ENCODE measurements at places on chromosomes 4 and X.
A peak's percentile ranks its signal among the peaks of the same experiment; 100 is the strongest.

DNA sequence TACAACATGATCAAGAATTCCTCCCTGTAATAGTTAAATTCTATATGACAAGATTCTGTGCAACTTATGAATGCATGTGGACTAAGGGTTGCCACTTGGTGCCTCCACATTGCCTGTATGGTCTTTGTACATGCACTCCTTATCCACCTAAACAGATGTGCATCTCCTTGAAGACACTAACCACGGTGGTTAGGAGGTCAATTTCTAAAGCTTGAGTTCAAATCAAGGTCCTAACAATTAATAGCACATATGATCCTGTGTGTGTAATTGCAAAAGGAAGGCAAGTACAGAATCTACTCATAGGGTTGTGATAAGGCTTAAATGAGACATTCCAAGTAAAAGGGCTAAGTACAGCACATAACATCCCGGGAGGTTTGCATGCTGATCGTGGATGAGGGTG, 1.5 kb upstream of the IL21 start:
- DNase-seq, result no peak

- DNase-seq, result no peak
Observed at GRCh38 chrX:96407072-96407471, 277.6 kb upstream of the DIAPH2 start.

DNA sequence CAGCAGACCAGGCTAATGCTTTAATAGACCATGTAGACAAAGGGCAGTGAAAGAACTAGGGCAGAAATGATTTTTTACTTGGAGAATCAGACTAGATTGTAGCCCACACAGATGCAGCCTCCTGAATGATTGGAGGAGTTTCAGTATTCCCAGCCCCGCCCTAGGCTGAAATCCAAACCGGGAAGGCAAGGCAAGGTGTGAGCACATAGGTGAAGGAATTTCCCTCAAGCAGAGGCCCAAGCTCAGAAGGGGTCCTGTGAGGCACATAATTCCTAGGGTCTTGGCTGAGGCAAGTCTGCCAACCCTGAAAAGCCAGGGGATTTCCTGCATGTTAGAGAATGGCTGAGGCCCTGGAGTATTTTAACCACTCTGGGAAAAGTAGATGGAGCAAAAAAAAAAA, 56.4 kb upstream of the PAK3 start:
- no peak for DNase-seq

DNA sequence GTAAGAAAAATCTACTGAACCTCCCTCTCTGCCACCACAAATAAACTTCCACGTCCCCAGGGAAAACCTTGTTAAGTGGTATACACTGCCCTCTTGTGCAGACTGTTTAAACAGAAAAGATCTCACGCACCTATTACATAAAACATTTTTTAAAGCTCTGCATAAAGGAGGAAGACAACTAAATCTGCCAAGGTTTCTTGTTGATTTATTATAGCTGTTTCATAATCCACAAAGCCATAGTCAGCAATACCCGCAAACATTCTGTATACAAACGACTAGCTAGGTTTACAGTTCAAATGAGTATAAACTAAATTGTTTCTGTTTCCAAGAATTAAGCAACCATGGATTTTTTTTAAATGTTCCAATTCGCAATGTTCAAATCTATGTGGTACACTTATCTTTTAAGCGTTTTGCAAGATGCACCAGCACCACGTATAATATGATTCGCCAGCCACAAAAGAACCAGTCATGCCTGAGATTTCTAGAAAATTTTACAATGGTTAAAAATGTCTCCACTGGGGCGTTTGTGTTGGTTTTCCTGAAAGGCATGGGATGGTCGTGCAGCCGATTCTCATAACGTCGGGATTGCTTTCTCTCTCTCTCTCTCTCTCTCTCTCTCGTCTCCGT, 164.6 kb downstream of the PRKX start:
- no peak for DNase-seq

GRCh38 chr4:26892480-26893150, 32.0 kb downstream of the STIM2 start:
- no peak for DNase-seq

DNA sequence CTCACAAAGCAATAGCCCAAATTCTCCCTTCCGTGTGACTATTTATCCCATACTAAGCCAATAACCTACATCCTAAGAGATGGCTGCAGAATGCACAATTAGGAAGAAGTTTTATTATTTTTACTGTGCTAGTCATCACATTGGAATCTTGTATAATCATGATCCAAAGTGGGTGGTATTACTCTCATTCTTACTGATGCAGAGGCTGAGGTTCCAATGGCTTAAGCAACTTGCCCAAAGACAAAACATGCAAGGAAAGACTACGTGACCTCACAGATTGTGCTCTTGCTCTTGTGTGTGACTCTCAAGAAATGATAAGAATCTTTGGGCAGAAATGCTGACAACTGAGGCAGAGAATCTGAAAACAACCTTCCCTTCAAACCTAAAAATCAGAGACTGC, 212.2 kb downstream of the LDB2 start:
- no peak for DNase-seq

DNA sequence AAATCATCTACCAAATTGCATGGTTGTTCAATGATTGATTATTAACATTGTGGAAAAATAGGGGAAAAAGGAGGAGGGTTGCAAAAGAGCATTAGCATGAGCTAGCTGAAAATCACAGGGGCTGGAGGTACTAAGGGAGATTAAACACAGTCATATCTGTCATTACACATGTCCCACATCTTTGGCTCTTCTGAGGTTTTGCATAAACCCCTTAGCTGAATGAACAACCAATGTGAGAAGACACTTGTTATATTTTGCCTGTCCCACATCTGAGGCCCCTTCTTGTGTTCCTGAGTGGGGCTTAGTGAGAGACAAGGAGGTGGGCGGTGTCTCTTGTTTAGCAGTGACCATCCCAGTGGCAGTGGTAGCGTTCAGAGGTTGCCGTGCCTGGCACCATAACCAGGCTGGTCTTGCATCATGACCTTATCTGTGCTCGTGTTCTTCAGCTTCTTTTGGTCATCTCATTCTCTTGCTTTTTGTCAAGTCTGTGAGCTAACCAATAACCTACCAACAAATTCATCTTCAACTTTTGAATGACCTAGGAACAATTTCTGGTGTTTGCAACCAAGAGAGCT, 95.6 kb downstream of the MID1IP1 start:
- DNase-seq, result no peak

DNA sequence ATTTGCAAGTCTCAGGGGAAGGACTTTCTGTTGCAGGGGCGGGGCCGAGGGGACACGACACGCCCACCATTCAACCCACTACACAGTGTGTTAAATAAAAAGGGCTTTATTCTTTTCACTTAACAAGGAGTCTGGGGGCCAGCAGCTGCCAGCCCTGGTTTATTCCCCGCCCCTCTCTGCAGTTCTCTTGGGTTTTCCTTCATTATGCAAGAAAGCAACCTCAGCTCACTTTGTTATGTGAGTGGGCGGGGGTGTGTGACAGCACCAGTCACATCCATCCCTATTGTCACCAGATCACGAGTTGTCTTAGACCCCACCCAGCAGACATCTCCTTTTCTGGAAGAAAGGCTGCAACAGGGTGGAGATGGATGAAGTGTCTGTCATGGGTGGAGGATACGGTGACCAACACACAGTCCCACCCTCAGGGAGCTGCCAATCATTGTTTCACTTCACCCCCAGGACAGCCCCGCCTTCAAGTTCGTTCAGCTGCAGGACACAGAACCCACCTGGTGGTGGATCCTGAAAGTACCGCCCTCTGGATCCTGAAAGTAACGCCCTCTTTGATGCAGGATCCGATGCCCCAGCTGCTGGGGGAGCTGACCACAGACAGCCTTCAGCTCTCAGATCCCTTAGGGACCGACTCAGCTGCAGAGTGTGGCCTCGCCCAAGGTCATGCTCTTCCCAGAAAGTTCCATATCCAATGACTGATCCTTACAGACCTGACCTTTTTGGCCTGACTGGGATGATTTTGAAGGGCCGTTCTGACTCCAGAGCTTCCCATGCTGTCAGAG, 79.6 kb downstream of the SMIM20 start:
- DNase-seq, result no peak

- DNase-seq, result no peak
Observed at GRCh38 chr4:153257151-153257620, 52.9 kb downstream of the TRIM2 start.

- no peak for DNase-seq
Observed at GRCh38 chrX:130005089-130005807, 22.8 kb downstream of the BCORL1 start.

- no peak for DNase-seq
Observed at GRCh38 chr4:39825741-39826231, 127.8 kb downstream of the UBE2K start.

GRCh38 chr4:38001927-38002326, 41.7 kb downstream of the PTTG2 start:
- no peak for DNase-seq

GRCh38 chrX:100871594-100872560, 2.3 kb downstream of the NOX1 start:
- DNase-seq, result no peak

- DNase-seq, result no peak
Observed at GRCh38 chr4:37516057-37516775, 170.0 kb downstream of the RELL1 start.

DNA sequence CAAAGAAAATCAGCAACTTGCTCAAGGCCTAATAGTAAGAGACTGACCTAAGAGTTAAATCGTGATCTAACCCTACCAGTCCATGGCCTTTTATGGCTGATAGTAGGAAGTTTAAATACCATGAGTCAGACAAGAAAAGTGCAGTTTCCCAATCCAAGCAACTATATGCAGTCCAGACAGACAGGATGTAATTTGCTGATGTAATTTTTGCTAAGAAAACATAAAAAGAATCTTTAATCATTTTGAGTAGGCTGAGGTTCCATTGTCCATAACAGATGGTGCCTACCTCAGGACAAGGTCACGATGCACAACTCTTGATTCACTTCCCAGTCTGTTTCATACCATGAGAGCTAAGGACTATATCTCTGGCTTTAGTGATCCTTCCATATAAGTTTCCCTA, 317.5 kb upstream of the GRIA3 start:
- DNase-seq, result no peak

DNA sequence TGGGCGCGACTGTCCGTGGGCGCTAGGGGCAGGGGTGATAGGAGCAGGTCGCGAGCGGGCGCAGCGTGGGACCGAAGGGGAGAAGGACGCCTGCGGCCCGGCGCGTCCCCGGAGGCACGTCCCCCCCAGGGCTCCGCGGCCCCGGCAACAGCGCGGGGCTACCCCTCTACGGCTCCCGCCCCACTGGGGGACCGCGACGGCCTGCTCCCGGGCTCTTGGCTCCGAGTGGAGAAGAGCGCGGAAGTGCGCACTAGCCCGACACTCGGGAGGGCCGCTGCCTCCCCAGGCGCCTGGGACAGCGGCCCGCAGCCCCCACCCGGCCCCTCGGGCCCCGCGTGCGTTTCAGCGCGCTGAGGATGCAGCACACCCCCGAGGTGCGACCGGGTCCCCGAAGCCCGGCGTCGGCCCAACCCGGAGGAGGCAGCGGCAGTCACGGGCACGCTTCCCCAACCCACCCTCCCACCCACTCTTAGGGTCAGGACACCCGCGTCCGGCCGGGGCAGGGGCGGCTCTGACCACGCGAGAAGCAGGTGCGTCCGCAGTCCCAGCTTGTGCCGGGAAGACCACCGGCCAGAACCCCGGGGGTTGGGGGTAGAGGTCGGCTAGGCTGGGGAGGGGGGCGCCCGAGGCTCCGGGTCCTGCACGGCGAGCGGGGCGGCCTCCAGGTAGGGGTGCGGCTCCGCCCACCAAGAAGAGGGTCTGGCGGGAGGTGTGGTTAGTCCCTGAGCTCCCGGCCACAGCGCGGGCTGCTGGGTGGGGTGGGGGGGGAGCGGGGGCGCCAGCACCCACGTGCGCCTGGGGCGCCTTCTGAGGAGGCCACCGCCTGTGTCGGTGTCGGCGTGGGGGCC, 18.5 kb upstream of the NAT8L start:
- no peak for DNase-seq

DNA sequence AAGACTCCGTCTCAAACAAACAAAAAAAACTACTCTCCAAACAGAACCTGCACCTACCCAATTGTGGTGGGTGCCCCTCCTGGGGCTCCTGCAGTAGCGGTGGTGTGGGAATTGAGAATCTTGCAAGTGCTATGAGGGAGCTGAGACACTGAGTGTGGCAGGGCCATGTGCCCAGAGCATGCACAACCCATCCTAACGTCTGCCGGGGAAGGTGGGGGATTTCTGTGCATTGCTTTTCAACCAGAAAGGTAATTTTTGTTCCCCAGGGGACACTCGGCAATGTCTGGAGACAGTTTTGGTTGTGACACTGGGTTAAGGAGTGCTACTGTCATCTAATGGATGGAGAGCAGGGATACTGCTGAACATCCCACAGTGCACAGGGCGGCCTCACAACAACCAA, 35.7 kb downstream of the TBL1X start:
- no peak for DNase-seq

DNA sequence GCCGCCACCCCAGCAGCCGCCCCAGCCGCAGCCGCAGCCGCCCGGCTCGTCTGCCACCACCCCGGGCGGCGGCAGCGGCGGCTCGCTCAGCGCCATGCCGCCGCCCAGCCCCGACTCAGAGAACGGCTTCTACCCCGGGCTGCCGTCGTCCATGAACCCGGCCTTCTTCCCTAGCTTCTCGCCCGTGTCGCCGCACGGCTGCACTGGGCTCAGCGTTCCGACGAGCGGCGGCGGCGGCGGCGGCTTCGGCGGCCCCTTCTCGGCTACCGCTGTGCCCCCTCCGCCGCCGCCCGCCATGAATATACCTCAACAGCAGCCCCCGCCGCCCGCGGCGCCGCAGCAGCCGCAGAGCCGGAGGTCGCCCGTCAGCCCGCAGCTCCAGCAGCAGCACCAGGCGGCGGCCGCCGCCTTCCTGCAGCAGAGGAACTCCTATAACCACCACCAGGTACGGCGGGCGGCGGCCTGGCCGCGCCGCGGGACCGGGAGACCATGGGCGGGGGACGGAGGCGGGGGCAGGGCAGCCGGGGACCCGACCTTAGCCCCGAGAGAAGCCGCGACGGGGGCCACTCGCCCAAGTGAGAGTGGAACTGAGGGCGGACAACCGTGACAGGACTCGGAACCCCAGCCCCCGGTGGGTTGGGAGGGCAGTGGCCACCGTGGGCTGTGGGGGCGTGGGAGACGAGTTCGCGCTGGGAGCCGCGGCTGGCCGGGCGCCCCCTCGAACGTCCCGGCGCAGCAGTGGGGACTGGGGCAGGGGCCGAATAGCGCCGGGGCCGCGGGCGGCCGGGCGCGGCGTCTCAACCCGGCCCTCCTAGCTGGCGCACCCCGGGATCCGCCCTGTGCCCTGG, 1.8 kb downstream of the CPEB2 start:
- peak; percentile 41 for DNase-seq

- DNase-seq, result peak; percentile 25
Observed at GRCh38 chrX:152904151-152905080, 6.5 kb downstream of the ZNF185 start.

DNA sequence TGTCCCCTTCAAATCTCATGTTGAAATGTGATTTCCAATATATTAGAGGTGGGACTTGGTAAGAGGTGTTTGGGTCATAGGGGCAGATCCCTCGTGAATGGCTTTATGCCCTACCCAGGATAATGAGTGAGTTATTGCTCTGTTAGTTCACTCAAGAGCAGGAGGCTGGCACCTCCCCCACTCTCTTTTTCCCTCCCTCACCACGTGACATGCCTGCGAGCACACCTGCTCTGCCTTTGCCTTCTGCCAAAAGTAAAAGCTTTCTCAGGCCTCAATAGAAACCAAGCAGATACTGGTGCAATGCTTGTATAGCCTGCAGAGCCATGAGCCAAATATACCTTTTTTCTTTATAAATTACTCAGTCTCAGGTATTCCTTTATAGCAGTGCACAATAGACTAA, 286.3 kb upstream of the UGT8 start:
- DNase-seq, result no peak

GRCh38 chr4:70946939-70947338, 44.8 kb downstream of the MOB1B start:
- DNase-seq, result no peak
